ENCODE measurements at places on chromosomes 16 and 17. TPM values are rescaled to one million over a fixed set of nuclear protein-coding genes. Genes with fewer than 3 reads are reported as not detected.

GRCh38 chr16:72783716-72784318 lies 264.1 kb downstream of the ZFHX3 start:
- peaks cover 32% of the 10 kb centered on the region for H3K4me1 ChIP-seq
- H3K36me3 ChIP-seq: peaks cover 8% of the 10 kb centered on the region
- no peak overlapping the region for H3K4me3 ChIP-seq
- DNase-seq: peak; percentile 52
- H3K27ac ChIP-seq: no peak overlapping the region

GRCh38 chr16:79542237-79542774 lies 58.2 kb downstream of the MAF start:
- no peak for DNase-seq
- H3K4me3 ChIP-seq: no peak overlapping the region
- no peak overlapping the region for H3K27ac ChIP-seq
- no peaks in the 10 kb centered on the region for H3K4me1 ChIP-seq

- H3K27ac ChIP-seq: no peak overlapping the region
- H3K4me1 ChIP-seq: no peaks in the 10 kb centered on the region
- no peaks in the 10 kb centered on the region for H3K27me3 ChIP-seq
- no peak overlapping the region for H3K4me3 ChIP-seq
- no peak for DNase-seq
- no peaks in the 10 kb centered on the region for H3K36me3 ChIP-seq
Measured at GRCh38 chr17:47701608-47702007, 7.6 kb downstream of the TBKBP1 start.

- H3K27ac ChIP-seq: no peak overlapping the region
- H3K4me1 ChIP-seq: no peaks in the 10 kb centered on the region
- no peaks in the 10 kb centered on the region for H3K36me3 ChIP-seq
- H3K27me3 ChIP-seq: peaks cover 16% of the 10 kb centered on the region
- H3K4me3 ChIP-seq: no peak overlapping the region
Measured at GRCh38 chr17:34153991-34154390, 101.1 kb upstream of the CCL2 start.

Gene MSLN
- not detected for total RNA-seq

- H3K36me3 ChIP-seq: peaks cover 68% of the 10 kb centered on the region
- H3K4me1 ChIP-seq: no peaks in the 10 kb centered on the region
- H3K4me3 ChIP-seq: no peak overlapping the region
Measured at GRCh38 chr17:66791347-66791746, 43.6 kb upstream of the CACNG5 start.

GRCh38 chr17:73376636-73377035 lies 64.8 kb upstream of the CDC42EP4 start:
- no peak overlapping the region for H3K27ac ChIP-seq
- H3K4me3 ChIP-seq: no peak overlapping the region
- no peaks in the 10 kb centered on the region for H3K36me3 ChIP-seq
- peaks cover 16% of the 10 kb centered on the region for H3K27me3 ChIP-seq
- no peak for DNase-seq

DNA sequence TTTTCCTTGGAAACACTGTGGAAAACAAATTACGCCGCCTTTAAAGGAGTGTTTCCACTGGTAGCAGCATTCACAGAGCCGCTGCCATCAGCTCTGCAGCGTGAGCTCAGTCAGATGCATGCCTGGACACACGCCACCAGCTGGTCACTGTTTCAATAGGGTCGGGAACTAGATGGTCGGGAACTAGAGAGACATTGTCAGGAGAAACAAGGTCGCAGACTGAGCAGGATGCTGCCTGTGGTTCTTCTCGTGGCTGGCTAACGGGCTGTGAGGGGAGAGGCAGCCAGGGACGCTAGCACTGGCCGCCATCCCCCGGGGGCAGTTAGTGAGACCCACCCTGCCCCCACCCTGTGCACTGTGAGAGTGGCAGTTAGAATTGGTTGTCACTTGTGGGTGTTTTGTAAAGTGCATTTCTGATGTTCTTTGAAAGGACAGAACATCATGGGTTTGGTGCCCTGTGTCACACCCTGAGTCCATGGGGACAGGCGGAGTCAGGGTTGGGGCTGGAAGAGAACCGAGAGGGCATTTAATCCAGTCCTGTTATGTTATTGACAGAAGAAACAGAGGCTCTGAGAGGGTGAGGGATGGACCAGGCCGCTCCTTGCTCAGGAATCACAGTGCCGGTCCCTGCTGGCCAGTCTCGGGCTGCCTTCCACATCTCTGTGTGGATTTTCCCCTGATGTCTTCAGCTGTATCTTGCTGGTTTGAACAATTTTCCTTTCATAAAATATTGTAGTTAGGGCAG lies 86.3 kb downstream of the SPECC1 start:
- H3K36me3 ChIP-seq: no peaks in the 10 kb centered on the region
- H3K4me3 ChIP-seq: no peak overlapping the region
- H3K27ac ChIP-seq: no peak overlapping the region
- DNase-seq: peak; percentile 11

DNA sequence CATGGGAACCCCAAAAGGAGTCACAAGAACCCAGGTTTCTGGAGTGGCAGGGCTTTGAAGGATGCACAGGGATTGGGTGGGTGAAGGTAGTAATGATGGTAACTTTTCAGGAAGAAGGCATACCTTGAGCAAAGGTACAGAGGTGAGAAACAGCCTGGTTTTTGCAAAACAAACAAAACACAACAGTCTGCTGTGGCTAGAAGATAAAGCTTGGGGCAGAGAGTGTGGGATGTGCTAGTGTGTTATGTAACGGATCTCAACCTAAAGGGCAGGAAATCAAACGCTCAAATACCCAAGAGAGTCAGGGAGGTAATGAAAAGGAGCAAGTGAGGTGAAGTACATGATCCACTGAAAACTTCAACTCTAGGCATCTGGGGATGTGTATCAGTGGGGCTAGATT lies 4.6 kb downstream of the PTGES3L start:
- no peaks in the 10 kb centered on the region for H3K27me3 ChIP-seq
- H3K36me3 ChIP-seq: no peaks in the 10 kb centered on the region
- DNase-seq: no peak

GRCh38 chr16:85777583-85778310 lies 21.6 kb downstream of the EMC8 start:
- peaks cover 18% of the 10 kb centered on the region for H3K4me1 ChIP-seq
- H3K27ac ChIP-seq: no peak overlapping the region
- H3K36me3 ChIP-seq: peaks cover 74% of the 10 kb centered on the region
- H3K27me3 ChIP-seq: no peaks in the 10 kb centered on the region

DNA sequence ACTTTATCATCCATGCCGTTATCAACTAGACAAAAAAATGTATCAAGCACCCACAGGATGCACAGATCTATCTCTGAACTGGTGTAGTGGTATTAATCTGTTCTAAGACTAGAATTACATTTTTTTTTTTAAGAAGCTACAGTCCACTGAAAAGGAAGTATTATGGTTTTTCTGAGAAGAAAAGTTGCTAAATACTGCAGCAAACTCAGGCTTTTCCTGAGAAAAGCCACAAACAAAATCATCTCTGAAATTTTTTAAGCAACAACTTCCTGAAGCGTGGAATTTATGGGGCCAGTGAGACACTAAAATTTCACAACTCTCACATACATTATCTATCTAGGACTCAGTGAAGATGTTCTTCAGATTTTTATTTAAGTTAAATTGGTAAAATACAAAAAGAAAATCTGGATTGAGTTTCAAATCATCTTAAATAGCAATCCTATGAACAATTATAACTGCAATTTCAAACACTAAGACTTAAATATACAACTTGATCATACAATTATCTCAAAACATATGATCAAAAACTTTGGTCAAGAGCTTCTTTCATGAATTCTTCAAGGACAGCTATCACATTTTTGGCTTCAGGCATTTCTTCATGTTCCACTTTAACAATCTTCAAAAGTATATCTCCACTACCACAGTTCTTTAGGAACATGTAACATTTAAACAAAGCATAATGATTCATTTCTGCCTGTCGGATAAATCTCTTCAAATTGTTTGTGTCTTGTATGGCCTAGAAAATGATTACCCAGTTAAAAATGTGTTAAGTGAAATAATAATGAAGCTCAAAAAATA lies 10.5 kb downstream of the C17orf75 start:
- H3K4me3 ChIP-seq: no peak overlapping the region
- DNase-seq: no peak
- H3K36me3 ChIP-seq: peaks cover 15% of the 10 kb centered on the region
- H3K27ac ChIP-seq: no peak overlapping the region
- H3K4me1 ChIP-seq: peaks cover 9% of the 10 kb centered on the region

DNA sequence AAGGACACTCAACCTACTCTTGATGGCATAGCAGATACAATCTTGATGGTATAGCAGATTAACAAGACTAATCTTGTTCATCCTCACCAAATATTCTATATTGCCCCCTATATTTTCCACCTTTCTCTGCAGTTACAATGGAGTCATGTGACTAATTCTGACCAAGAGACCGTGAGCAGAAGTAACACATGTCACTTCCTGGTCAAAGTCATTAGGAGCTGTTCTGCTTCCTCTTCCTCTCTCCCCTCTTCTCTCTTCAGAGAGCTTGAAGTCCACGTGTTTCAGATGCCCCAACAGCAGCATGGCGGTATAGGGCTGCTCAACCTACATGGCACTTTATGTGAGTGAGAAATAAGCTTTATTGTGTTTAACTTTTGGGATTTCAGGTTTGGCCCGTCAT lies 55.3 kb upstream of the ERCC4 start:
- no peak for DNase-seq
- H3K36me3 ChIP-seq: no peaks in the 10 kb centered on the region
- H3K4me3 ChIP-seq: no peak overlapping the region

DNA sequence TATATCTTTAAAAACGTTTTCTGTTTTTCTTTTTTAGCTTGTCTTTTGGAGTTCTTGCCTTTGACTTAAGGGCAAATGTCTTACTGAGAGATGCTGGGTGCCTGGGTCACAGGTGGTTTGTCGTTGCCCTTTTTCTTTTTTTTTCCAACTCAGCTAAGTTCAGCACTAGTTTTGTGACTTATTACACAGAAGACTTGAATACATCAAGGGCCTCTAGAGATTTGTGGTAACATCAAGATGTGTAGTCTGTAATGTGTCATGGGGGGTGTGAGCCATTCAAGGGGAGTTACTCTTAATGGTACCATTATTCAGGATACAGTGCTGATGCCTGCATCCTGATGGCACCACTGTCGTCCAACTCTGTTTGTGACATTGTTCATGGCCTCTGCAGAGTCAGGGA lies 95.1 kb downstream of the PRKCA start:
- no peak overlapping the region for H3K27ac ChIP-seq
- no peaks in the 10 kb centered on the region for H3K4me1 ChIP-seq
- no peak for DNase-seq
- H3K27me3 ChIP-seq: no peaks in the 10 kb centered on the region
- H3K4me3 ChIP-seq: no peak overlapping the region
- peaks cover 3% of the 10 kb centered on the region for H3K36me3 ChIP-seq

GRCh38 chr17:68398691-68399637 lies 58.3 kb downstream of the WIPI1 start:
- no peak overlapping the region for H3K27ac ChIP-seq
- no peaks in the 10 kb centered on the region for H3K27me3 ChIP-seq
- no peaks in the 10 kb centered on the region for H3K36me3 ChIP-seq
- H3K4me1 ChIP-seq: peaks cover 23% of the 10 kb centered on the region

DNA sequence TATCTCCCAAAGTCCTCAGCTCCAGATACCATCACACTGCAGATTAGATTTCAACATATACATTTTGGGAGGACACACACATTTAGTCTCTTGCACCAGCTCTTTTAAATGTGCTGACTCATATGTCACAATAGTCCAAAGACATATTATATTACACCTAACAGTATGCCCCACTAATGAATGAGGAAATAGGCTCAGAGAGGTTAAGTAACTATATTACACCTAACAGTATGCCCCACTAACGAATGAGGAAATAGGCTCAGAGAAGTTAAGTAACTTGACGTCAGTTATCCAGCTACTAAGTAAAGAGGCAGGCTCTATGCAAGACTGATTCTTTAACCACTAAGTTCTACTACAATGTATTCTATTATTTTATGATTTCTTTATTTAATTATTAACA lies 9.7 kb downstream of the IRX6 start:
- no peak overlapping the region for H3K4me3 ChIP-seq
- DNase-seq: no peak
- no peak overlapping the region for H3K27ac ChIP-seq
- no peaks in the 10 kb centered on the region for H3K36me3 ChIP-seq

Gene SMPD3
- not detected for total RNA-seq

DNA sequence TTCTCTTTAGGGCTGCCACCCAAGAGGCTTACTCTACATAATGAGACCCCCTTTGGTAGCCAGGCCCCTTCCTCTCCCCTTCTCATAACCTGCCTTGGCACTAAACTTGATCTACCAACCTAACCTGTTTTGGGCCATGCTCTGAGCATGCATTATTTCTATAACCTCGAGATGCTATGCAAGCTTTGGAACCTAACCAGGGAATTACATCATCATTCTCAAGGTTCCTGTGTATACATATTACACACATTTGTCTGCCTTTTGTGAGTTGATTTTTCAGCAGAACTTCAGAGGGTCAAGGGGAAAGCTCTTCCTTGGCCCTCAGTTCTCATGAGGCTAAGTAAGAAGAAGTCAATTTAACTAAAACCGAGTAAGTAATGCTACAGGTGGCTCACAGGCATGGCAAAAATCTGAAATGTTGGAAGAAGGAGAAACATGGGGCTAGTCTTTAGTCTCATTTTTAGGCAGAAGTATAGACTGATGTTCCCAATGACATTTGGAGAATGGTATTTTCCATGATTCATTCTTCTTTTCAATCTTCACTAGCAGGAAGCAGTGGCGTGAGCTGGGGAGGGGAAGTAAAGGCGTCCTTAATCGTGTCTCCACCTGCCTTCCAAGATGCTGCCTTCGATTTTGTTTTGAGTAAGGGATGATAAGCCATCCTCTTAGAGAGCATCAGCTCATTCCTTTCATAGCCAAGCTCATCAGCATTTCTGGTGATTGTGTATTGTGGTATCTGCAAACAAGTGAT lies 308.4 kb downstream of the ABCC12 start:
- H3K4me3 ChIP-seq: no peak overlapping the region
- no peaks in the 10 kb centered on the region for H3K36me3 ChIP-seq
- DNase-seq: no peak

Data from SJSA1 (cell line).